H9 (cell line): ENCODE measurements at places on chromosomes 11 and 22. TPM values are rescaled to one million over a fixed set of nuclear protein-coding genes. Genes with fewer than 3 reads are reported as not detected.
A peak's percentile ranks its signal among the peaks of the same experiment; 100 is the strongest.

DNA sequence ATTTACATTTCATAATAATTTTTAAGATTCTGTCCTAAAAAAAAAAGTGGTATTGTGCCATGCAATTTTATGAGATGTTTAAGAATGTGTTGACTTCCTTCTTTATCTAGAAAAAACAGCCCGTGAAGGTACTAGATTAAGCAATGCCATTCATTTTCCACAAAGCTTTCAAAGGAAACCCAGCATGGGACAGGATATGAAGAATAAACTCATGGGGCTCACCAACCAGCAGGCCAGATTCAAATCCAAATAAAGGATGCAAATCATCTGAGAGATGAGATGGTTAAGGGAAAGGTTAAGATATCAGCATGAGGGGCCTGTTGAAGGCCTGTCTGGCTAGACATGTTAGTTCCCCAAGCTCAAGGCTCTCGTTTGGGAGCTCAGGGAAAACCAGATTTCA is 199.1 kb downstream of the SWAP70 start:
- H3K4me3 ChIP-seq = no peak overlapping the region
- no peaks in the 10 kb centered on the region for H3K27me3 ChIP-seq

Gene SLC22A6
- not detected in 2 replicates for total RNA-seq

Gene CLTCL1
- total RNA-seq = 11.1 and 11.7 TPM in 2 replicates

GRCh38 chr11:112881461-112881860 is 79.8 kb upstream of the NCAM1 start:
- DNase-seq = peak; percentile 94
- H3K27me3 ChIP-seq = no peaks in the 10 kb centered on the region
- H3K4me1 ChIP-seq = no peaks in the 10 kb centered on the region; the same call in 1 of the 2 replicates
- H3K27ac ChIP-seq = no peak overlapping the region
- H3K4me3 ChIP-seq = peak overlapping the region; percentile 51

Gene AGBL2
- 3.0 and 4.3 TPM in 2 replicates for total RNA-seq

Gene BCO2
- 0.31 and 0.44 TPM in 2 replicates for total RNA-seq

Gene CHID1
- total RNA-seq = 87.2 and 89.4 TPM in 2 replicates

DNA sequence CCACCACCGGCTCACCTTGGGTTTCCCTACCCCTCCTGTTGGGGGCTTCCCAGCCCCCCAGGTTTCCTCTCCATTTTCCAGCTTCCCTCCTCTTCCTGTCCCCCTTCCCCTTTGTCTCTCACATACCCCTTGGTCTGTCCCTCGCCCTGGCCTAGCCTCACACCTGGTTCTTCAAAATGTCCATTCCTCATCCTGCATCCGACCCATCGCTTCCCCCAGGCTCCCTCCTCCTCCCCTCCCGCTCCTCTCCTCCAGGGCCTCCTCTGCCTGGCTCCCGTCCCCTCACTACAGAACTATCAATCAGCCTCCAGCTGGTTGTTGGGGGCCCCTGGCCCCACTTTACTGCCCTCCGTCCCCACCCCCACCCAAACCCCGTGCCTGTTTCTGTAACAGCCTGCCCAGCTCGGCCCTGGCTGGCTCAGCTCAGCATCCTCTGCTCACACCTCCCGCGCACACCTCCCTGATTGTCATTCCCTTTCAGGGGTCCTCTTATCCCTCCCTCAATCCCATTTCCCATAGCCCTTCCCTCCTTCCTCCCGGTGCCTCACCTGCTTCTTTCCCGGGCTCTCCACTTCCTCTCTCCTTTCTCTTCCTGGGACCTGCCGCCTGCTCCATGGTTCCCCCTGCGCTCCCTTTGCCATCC is 1.2 kb downstream of the CNIH2 start:
- no peak for DNase-seq
- no peaks in the 10 kb centered on the region for H3K27me3 ChIP-seq
- peak overlapping the region; percentile 82 for H3K4me3 ChIP-seq
- no peak overlapping the region for H3K27ac ChIP-seq
- no peaks in the 10 kb centered on the region; the same call in 1 of the 3 replicates for H3K36me3 ChIP-seq
- no peaks in the 10 kb centered on the region for H3K4me1 ChIP-seq

GRCh38 chr22:37659897-37660708 is 1.6 kb downstream of the PDXP start:
- peak overlapping the region; percentile 88 for H3K4me3 ChIP-seq
- H3K27ac ChIP-seq = no peak overlapping the region
- no peaks in the 10 kb centered on the region for H3K27me3 ChIP-seq
- no peak for DNase-seq

DNA sequence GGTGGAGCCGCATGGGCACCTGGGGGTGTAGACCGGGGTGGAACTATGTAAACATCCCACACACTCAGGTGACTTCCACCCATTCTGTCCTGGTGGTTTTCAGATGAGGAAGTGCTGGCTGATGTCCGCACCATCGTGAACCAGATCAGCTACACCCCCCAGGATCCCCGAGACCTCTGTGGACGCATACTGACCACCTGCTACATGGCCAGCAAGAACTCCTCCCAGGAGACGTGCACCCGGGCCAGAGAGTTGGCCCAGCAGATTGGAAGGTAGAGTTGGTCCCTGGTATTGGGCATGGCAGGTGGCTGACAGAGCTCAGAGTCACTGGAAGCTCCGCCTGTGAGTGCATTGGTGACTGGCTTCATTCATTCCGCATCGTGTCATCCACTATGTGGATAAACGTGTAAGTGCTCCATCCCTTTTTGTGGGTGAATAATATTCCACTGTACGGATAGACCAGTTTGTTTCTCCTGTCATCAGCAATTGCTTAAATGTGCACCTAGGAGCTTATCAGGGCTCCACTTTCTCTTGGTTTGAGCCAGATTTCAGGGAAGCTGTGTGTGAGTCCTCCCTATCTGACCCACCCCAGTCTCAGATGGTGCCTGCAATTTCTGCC is 29.9 kb downstream of the NADSYN1 start:
- H3K4me1 ChIP-seq = no peaks in the 10 kb centered on the region
- no peak for DNase-seq
- H3K27me3 ChIP-seq = no peaks in the 10 kb centered on the region
- peaks cover 80% of the 10 kb centered on the region for H3K36me3 ChIP-seq

- H3K4me1 ChIP-seq = peaks cover 5% of the 10 kb centered on the region; the same call in 1 of the 2 replicates
- H3K27me3 ChIP-seq = no peaks in the 10 kb centered on the region
Observed at GRCh38 chr22:43849731-43850130, 12.6 kb downstream of the SULT4A1 start.

Gene HEPHL1
- total RNA-seq = 0.07 TPM in 1 of 2 replicates, not detected in the other

Gene BIRC3
- 0.04 and 0.18 TPM in 2 replicates for total RNA-seq

DNA sequence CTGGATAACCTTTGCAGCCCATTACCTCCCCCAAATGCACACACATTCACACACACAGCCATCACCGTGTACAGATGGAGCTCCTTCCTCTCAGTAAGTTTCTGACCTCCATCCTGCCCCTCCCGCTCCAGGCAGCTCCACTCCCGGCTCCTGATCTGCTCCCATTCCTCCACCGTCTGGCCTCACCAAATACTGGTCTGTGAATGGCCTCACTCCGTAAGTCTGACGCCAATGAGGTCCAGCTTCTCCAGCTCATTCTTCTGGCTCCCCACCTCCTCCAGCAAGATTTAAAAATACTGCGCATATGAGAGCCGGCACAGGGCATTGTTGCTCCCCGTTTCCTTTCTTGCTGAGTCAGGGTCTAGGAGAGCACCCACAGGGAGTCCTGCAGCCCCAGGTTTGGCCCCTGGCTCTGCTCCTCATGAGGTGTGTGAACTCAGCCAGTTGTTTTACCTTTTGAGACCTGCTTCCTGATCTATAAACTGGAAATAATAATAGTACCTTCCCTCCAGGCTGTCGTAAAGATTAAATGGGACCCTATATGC is 14.0 kb upstream of the TUB start:
- no peak overlapping the region for H3K4me3 ChIP-seq
- H3K27ac ChIP-seq = no peak overlapping the region
- DNase-seq = no peak
- peaks cover 2% of the 10 kb centered on the region; the same call in 1 of the 2 replicates for H3K4me1 ChIP-seq
- H3K27me3 ChIP-seq = no peaks in the 10 kb centered on the region

GRCh38 chr11:6812390-6813005 is 13.0 kb upstream of the OR6A2 start:
- no peak overlapping the region for H3K4me3 ChIP-seq
- peak; percentile 52 for DNase-seq
- no peaks in the 10 kb centered on the region; the same call in 2 of the 3 replicates for H3K36me3 ChIP-seq
- no peaks in the 10 kb centered on the region for H3K27me3 ChIP-seq

Gene SGSM1
- 3.2 and 4.3 TPM in 2 replicates for total RNA-seq

Gene DNAJB13
- total RNA-seq = not detected in 2 replicates

Gene CD3E
- total RNA-seq = not detected in 2 replicates

GRCh38 chr11:77083566-77084245 is 16.9 kb downstream of the CAPN5 start:
- DNase-seq = no peak
- H3K27me3 ChIP-seq = no peaks in the 10 kb centered on the region
- H3K4me3 ChIP-seq = no peak overlapping the region
